Ascending aorta (tissue), 2 donors: ENCODE measurements at places on chromosomes 2 and 18. TPM values are rescaled to one million over a fixed set of nuclear protein-coding genes. Genes with fewer than 3 reads are reported as not detected.

The ABCB11 gene
- total RNA-seq, result not detected

The ARL6IP6 gene
- total RNA-seq, result 15.1 TPM

DNA sequence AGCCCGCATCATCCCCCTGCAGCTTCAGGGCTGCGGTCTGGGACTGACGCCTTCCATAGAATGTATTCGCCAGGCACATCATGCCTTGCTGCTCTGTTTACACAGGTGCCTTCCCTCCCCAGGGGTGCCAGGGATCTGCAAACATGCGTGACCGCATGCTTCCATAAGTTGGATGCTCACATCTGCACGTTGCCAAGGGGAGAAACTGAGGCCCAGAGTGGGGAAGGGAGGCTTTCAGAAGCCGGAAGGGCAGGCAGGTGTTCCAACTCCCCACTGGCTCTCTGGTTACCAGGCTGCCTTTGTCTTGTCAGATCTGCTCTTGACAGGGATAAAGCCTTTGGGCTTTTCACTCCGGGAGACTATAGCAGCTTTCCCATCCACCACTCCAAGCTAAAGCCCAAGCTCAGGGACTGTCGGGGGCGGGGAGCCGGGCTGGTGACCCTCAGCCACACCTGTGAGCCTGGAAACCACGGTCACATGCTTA, 125.8 kb upstream of the TNP1 start:
- DNase-seq, result no peak

GRCh38 chr18:44679914-44680272, 795 bp upstream of the SETBP1 start:
- DNase-seq, result no peak

DNA sequence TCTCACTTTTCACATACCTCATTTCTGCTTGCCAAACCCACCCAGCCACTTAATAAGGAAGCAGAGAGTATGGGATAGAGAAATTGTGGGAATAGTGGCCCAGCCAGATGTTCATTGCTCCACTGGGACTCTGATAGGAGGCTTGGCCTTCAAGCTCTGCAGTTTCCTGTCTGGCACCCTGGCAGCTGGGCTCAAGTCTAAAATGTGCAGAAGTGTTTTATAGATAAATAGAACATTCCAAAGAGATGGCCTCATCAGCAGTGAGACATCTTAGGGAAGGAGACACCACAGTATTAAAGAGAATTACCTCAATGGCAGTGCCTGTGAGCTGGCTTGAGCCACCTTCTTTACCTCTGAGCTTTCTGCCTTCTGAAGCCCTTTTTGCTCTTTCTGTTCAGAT, 24.7 kb downstream of the COPS7B start:
- no peak for DNase-seq
